ENCODE measurements at places on chromosomes 12 and 14. TPM values are rescaled to one million over a fixed set of nuclear protein-coding genes. Genes with fewer than 3 reads are reported as not detected.
A peak's percentile ranks its signal among the peaks of the same experiment; 100 is the strongest.

- DNase-seq, result no peak
Observed at GRCh38 chr12:122875590-122876220, 20.2 kb downstream of the VPS37B start.

- DNase-seq, result no peak
Observed at GRCh38 chr12:52530366-52530765, 10.2 kb upstream of the KRT5 start.

GRCh38 chr14:105411017-105411941 is 8.3 kb upstream of the MTA1 start:
- no peak for DNase-seq

Gene ANKS1B
- total RNA-seq, result 11.5 TPM

DNA sequence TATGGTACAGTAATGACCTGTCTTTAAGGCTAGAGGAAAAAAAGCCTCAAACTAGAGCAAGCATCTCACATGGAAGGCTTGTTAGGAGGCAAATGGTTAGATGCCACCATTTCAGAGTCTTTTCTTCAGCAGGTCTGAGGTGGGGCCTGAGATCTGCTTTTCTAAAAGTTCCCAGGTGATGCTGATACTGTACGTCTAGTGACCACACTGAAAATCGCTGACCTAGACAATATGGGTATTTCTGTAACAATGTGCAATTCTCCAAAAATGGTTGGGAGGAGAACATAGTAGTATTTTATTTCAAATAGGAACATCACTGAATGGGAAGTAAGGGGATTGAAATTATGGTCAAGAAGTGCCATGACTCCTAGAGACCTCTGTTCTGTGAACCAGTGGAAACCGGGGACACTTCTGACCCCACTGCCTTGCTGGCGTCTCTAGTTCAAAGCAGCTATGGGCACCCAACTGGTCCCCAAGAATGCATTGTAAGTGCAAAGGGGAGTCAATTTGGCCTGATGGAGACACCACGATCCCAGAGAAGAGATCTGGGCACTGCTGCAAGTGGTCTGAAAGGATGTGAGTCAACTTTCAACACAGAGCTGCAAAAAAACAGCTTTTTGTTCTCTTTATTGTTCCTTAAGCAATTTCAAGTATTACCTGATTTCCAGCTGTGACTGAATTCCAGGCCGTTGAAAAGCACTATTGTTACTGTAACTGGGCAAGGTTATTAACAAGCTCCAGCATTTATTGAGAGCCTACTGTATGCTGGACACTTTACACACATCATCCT is 54.4 kb upstream of the PLEKHG7 start:
- no peak for DNase-seq

GRCh38 chr14:68781161-68782021 is 11.5 kb downstream of the ZFP36L1 start:
- peak; percentile 89 for DNase-seq

- no peak for DNase-seq
Observed at GRCh38 chr14:53226553-53226952, 73.4 kb upstream of the DDHD1 start.

Gene ISCA2
- total RNA-seq, result 26.0 TPM

GRCh38 chr12:50992819-50993218 is 33.4 kb downstream of the SLC11A2 start:
- DNase-seq, result no peak

Gene LALBA
- total RNA-seq, result not detected

DNA sequence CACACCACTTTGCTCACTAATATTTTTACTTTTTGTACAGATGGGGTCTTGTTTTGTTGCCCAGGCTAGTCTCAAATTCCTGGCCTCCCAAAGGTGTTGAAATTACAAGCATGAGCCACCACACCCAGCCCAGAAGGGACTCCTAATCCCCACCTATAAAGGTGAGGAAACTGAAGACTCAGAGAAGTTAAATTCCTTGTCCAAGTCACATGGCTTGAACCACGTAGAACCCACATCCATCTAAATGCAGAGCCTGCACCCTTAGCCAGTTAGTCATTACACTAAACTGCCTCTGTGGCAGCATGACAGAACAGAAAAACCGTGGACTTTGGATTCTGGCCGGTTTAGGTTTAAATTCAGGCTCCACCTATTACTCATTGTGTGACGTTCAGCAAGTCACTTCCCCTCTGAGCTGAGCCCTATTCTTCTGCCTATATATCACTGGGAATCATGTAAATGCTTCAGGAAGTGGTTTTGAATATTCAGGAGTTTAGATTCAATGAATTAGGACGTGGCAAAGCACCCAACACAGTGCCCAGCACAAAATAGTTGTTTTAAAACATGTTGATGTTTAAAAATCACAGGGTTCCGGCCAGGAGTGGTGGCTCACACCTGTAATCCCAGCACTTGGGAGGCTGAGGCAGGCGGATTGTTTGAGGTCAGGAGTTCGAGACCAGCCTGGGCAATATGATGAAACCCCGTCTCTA is 3.0 kb upstream of the CORO1C start:
- no peak for DNase-seq

DNA sequence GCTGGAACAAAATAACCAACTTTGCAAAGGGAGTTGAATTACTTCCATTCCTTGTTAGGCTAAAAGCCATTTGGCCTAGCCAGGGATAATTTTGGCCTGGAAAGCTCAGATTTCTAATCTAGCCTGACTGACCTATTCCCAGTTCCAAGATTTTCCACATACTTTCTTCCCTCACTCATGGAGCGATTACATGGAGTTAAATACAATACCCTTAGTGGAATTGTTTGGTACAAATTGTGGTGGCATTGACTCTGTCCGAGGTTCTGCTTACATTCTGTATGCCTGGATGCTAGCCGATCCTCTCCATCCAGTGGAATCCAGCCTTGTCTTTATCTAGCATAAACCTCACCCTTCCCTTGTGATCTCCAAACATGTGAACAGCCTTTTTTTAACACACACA is 965.1 kb downstream of the DIO2 start:
- no peak for DNase-seq

Gene TOMM20L
- total RNA-seq, result not detected

GRCh38 chr14:102878970-102879460 is 43.4 kb upstream of the AMN start:
- no peak for DNase-seq

Gene OR6C2
- not detected for total RNA-seq

Gene PTPRR
- total RNA-seq, result 0.98 TPM

Gene HOXC6
- not detected for total RNA-seq

GRCh38 chr14:33916663-33917565 is 34.0 kb downstream of the EGLN3 start:
- no peak for DNase-seq

Gene KCNC2
- total RNA-seq, result 0.25 TPM

- no peak for DNase-seq
Observed at GRCh38 chr12:49092816-49093406, 1.7 kb downstream of the DHH start.

Gene UNC79
- total RNA-seq, result 0.49 TPM

DNA sequence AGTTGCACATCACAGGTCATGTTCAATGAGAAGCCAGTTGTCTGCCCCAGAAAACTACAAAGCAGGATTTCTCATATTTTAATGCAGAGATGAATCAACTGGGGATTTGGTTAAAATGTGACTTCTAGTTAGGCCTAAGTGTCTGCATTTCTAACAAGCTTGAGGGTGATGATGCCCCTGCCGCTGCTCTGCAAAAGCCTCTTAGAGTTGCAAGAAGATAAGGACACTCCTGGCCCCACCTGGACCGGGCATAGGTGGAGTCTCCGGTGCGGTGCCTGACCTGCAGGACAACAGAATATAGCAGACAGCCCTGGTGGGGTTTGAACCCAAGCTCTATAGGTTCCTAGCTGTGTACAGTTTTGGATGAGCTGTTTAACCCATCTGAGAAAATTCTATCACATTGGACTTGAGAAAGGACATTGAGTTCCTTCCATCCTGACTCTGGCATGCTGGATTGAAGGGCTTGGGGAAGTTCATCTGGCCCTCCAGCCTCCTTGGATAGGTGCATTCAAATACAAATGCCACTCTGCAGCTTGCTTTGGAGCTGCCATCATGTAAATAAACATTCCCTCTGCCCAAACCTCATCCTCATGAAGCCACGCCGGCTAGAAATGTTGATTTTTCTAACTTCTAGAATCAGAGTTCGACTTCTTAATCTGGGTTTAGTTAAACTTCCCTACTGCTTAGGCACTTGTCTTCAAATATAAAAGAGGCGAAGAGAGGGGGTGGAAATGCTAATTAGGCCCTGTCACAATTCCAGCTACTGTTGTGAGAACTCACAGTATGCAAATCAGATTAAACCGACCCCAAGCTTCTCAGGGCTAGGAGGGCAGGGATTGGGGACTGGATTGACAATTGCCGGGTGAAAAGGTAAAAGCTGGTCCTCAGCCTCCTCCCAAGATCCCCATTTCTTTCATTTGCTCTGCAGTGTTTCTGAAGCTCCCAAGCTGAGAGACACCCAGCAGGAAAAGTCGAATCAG is 1225.6 kb downstream of the VRK1 start:
- DNase-seq, result no peak

Gene KCNH5
- 0.49 TPM for total RNA-seq

GRCh38 chr14:96424109-96424989 is 32.4 kb downstream of the AK7 start:
- DNase-seq, result no peak

- DNase-seq, result no peak
Observed at GRCh38 chr14:66315548-66315947, 170.6 kb upstream of the CCDC196 start.

Gene CEBPE
- not detected for total RNA-seq

Gene RIMKLB
- total RNA-seq, result 44.7 TPM

DNA sequence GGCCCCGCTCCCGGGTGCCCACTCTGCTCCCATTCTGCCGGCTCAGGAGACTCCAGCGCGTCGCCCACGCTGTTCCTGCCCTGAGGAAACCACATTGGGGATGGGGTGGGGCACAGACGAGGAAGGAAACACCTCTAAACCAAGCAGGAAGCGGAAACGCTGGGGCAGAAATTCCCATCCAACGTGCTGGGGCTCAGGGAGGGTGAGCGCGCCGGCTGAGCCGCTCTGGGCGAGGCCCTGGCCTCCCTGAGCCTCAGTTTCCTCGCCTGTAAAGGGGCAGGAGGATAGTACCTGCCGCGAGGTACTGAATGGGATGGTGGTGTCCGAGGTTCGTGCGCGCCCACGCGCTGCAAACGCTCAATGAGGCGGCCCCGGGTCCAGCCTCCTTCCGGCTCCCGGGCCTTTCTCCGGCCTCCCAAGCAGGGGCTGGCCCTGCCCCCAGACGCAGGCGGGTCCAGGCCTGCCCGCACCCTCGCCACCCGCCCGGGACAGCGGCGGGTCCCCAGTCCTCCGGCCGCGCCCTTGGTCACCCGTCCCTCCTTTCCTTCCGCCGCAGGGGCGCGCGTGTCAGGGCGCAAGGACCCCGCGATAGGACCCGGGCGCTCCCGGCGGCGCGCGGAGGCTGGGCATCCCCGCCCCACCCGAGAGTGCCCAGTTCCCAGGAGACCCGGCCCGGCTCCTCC is 673 bp downstream of the BEGAIN start:
- DNase-seq, result no peak

DNA sequence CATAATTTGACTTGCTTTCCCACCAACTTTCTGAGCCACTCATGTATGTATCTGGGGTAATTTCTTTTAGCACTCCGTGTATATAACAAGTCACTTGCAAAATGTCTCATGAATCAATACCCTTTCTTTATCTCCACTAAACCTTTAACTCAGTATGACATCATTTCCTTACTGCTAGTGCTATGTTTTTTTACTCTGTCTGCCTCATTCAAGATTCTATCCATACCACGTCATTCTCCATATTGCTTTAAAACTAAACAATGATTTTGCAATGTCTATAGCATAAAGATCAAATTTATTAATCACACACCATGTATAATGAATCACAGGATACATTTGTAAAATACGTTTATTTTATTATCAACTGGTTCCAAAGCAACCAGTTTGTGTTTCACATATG is 178.2 kb downstream of the PIK3C2G start:
- no peak for DNase-seq

DNA sequence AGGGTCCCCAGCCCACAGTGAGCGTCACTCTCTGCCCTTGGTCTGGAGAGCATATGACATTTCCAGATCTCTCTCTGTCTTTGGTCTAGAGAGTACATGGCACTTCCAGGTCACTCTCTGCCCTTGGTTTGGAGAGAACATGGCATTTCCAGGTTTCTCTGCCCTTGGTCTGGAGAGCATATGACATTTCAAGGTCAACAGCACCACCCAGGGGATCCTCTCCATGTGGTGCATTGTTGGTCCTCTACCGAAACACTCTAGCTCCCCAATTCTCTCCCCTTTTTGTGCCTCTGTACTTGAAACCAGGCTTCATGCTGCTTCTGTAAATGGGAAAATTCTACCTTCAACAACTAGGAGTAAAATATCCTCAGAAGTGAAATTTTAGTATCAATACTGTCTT is 399.4 kb downstream of the NELL2 start:
- no peak for DNase-seq

- no peak for DNase-seq
Observed at GRCh38 chr14:103329401-103330347, 4.4 kb upstream of the EIF5 start.

DNA sequence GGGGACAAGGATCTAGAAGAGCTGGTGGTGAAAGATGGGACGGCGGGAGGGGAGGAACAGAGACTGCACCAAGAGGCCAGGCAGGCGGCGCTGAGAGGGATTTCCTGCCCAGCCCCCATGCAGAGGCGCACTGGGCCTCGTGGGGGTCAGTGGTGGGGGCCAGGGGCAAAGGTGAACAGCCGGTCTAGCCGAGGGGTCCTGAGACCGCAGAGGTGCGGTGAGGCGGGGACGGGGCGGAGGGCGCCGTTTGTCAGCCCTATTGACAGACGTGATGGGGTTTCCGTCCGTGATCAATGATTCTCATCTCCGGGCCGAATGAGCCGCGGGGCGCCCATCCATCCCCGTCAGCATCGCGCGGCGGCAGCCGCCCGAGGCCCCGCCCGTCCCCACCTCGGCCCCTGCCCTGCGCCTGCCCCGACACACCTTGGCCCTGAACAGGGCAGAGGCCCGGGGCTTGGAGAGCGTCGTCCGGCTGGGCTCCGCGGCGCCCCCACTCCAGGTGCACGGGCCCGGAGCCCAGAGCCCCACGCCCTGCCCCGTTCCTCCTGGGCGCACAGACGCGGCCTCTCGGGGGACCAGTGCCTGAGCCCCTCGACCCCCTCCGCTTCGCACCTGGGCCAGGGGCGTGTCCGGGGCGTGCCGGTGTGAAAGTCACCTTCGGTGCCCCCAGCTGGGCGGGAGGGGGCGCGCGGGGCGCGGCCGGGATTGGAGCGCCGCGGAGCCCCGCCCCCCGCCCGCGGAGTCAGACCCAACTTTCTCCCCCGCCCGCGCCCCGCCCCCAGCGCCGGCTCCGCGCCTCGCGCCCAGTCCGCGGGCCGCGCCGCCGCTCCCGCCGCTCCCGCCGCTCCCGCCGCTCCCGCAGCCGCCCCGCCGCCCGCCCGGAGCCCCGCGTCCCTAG is at the start of gene NXPH4:
Gene NXPH4 (plus strand): TSS at position 781 of the 898 bp plus-strand sequence. CDS start 176 bp downstream, outside the sequence.
- DNase-seq, result no peak

Gene INSM2
- 0.98 TPM for total RNA-seq
